ENCODE measurements at places on chromosomes 1 and 21. TPM values are rescaled to one million over a fixed set of nuclear protein-coding genes. Genes with fewer than 3 reads are reported as not detected.

Gene CAPN8
- not detected for total RNA-seq

Gene LDLRAD1
- not detected for total RNA-seq

Gene RGS8
- total RNA-seq: not detected

Gene IL23R
- 0.48 TPM for total RNA-seq

Gene GBP7
- total RNA-seq: not detected

Gene PPM1J
- not detected for total RNA-seq

Gene INSRR
- total RNA-seq: 0.05 TPM

Gene ZSWIM5
- 0.46 TPM for total RNA-seq

Gene FMN2
- not detected for total RNA-seq

Gene B3GALT5
- total RNA-seq: not detected

Gene TNNT2
- total RNA-seq: not detected

Gene ACBD3
- total RNA-seq: 19.8 TPM

Gene TSPAN2
- 3.5 TPM for total RNA-seq

DNA sequence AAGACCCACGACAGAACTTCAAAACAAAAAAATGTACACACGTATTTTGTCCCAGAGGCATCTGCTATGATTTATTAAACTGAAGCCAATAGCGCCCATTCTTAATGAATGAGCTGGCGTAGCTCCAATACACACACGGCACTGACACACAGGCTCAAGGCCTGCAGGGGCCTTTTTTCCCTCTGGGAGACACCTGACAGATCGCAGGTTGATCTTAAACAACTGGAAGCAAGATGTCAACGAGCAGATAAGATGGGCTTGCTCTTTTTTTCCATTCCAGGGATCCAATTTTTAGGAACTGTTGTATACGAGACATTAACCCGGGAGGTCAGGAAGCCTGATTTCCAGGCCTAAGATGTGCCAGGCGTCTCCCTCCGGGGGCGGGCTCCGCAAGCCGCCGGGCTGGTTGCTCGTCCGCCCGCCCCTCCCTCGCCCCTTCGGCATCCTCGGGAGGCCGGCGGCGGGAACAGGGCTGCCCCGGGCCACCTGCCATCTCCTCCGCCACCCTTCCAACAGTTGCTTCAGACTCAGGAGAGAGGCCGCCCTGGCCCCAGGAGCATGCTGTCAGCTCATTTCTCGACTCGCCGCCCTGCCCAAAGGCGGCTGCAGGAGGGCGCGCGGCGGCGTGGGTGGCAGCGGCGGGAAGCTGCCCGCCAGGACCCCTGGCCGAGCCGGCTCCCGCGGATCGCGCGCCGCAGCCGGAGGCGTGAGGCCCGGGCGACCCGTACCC is 735 bp downstream of the TTC13 start:
- DNase-seq: peak; percentile 28

- DNase-seq: no peak
These were observed 1.7 kb upstream of the IKBKE start for GRCh38 chr1:206468571-206468970.

GRCh38 chr1:7596126-7596965 is 174.8 kb upstream of the VAMP3 start:
- no peak for DNase-seq

GRCh38 chr21:16509476-16509875 is 779.7 kb downstream of the USP25 start:
- DNase-seq: no peak

DNA sequence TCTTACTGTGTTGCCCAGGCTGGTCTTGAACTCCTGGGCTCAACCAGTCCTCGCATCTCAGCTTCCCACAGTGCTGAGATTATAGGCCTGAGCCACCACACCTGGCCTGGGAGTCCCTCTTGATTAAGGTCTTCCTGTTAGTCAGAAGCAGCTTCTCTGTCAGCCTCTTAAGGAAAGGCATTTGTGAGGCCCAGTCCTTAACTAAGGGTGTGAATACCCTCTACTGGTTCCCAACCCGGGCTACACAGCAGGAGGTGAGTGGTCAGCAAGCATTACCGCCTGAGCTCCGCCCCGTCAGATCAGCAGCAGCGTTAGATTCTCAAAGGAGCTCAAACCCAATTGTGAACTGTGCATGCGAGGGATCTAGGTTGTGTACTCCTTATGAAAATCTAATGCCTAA is 117.2 kb downstream of the DYRK1A start:
- no peak for DNase-seq

GRCh38 chr21:15241997-15242736 is 177.4 kb upstream of the NRIP1 start:
- no peak for DNase-seq

GRCh38 chr1:12402159-12402673 is 172.4 kb downstream of the VPS13D start:
- no peak for DNase-seq

DNA sequence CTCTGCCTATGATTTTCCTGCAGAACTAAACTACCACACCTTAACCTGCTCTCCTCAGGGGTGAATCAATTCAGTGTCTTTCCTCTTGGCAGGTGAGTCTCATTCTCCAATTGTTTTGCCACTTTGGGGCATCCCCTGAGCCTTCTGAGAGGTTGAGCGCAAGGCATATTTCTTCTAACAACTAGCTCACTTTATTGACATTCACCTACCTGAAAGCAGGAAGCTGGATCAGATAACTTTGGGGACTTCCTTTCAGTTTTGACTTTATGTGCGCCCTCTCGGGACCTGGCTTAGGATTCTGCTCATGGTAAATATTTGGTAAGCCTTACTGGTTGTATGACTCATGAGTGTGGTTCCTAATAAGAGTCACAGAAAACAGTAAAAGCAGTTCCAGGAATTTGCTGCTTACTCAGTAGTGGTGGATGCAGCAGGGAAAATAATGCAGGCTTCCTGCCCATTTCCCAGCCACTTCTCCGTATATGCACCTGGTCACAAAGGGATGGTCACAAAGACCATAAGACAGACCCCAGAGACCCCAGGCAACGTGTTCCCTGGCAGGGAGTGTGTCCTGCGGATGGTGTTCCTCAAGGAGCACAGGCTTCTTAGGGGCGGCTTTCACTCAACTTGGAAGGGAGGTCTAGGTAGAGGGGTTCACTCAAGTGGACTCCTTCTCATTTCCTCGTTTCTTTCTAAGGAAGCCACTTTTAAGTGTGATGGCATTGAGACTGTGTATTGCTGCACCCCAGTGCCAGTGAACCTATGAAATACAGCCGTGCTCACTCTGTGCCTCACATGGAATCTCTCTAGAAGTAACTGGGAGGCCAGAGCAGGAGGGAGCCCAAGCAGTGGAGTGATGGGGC is 22.0 kb upstream of the BATF3 start:
- peak; percentile 35 for DNase-seq

- no peak for DNase-seq
These were observed 18.5 kb upstream of the MTARC1 start for GRCh38 chr1:220768126-220768601.

DNA sequence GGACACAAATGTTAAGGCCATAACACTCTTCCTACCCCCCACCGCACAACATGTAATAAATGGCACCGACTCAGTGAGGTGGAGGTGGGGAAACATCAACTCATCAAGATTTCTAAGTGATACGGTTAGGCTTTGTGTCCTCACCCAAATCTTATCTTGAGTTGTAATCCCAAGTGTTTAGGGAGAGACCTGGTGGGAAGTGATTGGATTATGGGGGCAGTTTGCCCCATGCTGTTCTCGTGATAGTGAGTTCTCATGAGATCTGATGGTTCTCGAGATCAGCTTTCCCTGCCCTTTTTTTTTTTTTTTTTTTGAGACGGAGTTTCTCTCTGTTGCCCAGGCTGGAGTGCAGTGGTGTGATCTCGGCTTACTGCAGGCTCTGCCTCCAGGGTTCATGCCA is 51.0 kb upstream of the ACTL8 start:
- no peak for DNase-seq

DNA sequence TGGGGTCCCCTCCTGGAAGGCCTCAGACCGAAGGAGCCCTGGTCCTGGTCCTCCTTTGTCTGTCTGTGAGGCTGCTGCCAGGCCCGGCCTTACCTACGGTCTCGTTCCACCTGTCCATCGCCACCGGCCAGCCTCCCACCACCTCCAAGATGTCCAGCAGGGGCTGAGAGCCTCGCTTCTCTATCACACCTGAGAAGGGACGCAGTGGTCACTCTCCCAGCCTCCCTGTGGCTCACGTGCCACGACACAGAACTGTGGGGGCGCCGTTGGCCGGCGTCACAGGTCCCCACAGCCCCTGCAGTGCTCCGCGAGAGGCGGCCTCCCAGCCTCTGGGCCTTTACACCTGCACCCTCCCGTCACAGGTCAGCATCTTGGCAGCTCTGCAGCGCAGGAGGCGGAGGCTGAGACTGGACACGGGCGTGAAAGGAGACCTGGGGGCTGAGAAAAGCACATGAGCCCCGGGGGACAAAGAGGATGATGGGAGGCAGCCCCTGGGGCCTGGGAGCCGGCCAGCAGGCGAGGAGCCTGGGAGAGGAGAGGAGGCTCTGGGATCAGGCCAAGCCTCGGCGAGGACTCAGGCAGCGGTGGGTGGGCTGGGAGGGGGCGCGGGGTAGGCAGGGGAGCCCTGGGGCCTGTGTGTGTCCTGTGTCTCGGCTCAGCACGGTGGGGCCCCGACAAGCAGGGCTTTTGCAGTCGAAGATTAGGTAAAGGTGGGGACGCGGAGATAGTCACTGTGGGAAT is 20.5 kb downstream of the PRXL2B start:
- DNase-seq: no peak

DNA sequence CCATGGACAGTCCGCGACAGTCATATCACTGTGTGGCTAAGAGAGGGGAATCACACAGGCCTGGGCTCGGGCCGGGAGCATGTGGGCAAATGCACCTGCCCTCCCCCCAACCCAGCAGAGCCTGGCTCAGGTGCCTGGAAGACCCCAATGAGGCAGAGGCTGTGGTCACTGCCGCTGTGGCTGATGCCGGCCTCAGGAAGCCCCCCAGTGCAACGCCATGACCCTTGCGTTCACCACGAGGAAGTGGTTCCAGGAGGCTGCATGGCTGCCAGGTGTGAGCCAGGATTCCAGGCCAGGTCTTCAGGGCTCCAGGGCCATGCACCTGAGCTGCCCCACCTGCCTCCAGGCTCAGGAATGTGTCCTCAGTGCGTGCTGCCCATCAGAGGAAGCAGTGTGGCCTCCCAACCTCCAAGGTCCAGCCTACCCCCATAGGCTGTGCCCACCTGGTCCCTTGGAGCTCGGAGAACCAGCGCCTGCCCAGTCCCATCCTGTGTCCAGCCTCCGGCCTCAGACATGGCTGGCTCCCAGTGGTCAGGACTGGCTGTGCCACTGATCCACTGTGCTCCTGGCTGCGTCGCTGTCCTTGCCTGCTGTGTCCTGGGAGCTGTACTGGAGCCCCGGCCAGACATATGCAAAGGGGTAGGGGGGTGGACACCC is 8.0 kb downstream of the ARHGEF16 start:
- DNase-seq: no peak

- DNase-seq: no peak
These were observed 70.3 kb downstream of the PROX1 start for GRCh38 chr1:214058076-214058475.

- no peak for DNase-seq
These were observed 186.1 kb downstream of the MATN1 start for GRCh38 chr1:30537279-30537678.

DNA sequence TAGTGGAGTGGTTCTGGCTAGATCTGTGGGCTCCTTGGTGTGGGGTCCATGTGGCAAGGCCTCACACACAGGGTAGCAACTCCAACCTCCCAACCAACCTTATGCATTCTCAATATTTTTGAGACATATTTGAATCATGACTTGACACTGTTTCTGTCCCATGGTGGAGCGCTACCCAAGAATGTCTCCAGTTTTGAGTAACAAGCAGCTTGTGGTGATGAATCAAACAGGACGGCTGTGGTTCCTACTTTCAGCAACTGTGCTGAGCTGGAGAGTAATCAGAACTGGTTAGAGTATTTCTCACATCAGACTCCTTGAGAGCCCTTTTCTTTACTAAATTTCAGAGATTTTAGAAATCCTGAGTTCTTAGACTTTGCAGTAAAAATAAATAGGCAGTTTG is 3.1 kb downstream of the LCE3D start:
- no peak for DNase-seq

DNA sequence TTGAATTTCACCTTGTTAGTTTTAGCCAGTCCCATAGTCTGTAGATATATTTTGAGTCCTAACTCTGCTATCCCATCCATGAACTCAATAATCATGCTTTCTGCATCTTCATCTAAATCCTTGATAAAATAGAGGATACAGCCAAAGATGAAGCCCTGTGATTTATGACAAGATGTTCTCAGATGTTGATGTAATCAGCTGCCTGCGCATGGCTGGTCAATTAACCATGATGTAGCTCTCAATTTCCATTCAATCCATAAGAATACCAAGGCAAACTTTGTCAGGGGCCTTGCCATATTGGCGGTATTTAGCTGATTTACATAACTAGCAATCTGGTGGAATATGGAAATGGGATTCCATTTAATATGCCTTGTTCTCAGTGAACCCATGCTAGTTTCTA is 183.2 kb downstream of the TNR start:
- no peak for DNase-seq

DNA sequence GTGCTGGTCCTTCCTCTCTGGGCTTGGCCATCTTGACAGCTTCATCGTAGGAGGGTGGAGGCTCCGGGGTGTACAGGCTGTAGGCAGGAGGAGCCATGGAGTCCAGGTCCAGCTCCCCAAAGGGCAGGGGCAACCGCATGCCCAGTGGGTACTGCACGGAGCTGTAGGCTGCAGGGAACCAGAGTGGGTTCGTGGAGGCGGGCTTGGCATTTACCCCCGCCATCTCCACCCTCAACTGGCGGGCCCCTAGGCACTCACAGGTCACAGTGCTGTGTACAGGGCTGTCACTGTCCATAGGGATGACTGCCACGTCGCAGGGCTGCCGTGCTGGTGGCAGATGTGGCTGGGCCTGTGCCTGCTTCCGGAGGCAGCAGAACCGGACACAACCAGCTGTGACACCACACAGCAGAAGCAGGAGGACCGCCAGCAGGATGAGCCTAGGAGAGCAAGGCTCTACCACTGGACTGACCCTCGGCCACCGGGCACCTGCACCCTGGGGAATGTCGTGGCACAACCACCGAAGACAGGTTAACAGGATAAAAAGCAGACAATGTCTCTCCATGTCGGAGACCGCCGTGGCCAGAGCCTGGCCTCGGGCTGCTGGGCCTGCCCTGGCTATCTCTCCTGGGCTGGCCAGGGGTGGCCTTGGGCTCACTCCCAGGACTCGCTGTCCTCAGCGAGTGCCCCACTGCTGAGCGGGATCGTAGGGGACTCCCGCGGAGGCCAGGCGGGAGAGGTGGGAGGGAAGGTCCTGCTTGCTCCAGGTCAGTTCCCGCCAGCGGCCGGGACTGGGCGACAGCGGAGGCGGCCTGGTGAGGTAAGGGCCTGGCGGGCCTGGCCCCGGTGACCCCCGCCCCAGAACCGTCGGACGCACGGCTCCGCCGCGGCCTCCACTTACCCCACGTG is 831 bp downstream of the TMEM52 start:
- DNase-seq: no peak

GRCh38 chr1:204409836-204410687 is 1.6 kb downstream of the PPP1R15B start:
- peak; percentile 12 for DNase-seq

- DNase-seq: peak; percentile 38
These were observed 196.5 kb downstream of the DYRK1A start for GRCh38 chr21:37562920-37563640.

- DNase-seq: peak; percentile 14
These were observed 5.7 kb downstream of the LRRC71 start for GRCh38 chr1:156926175-156926574.

GRCh38 chr1:160880216-160880615 is 4.8 kb downstream of the ITLN1 start:
- no peak for DNase-seq

Measured in activated CD4-positive, alpha-beta T cell treated with anti-CD3 and anti-CD28 coated beads, Interleukin-2, amount 10 ng/mL, durations not matched to agents 7 days and 5 days (primary cell).